NCI-H510A (cell line): ENCODE measurements at places on chromosomes 5 and 9.

GRCh38 chr9:114836769-114837168 is 30.9 kb upstream of the TNFSF15 start:
- DNase-seq: no peak

DNA sequence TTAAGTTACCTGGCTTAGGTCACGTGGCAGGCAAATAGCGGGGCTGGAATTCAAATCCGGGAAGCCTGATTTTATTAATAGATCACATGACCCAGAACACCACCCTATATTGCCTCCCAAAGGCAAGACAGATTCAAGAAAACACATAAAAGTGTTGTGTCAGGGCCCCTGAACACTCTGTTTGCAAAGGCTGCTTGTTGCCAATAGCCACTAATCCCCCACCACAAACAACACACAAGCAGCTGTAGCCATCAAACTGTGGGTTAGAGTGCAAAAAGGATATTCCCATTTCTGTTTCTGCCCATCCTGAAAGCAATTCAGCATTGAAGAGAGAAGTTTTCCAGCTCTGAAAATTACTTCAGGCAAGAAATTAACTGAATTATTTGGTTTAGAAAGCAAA is 358.9 kb upstream of the RFX3 start:
- no peak for DNase-seq

GRCh38 chr9:131237291-131237690 is 39.0 kb downstream of the FAM78A start:
- no peak for DNase-seq

DNA sequence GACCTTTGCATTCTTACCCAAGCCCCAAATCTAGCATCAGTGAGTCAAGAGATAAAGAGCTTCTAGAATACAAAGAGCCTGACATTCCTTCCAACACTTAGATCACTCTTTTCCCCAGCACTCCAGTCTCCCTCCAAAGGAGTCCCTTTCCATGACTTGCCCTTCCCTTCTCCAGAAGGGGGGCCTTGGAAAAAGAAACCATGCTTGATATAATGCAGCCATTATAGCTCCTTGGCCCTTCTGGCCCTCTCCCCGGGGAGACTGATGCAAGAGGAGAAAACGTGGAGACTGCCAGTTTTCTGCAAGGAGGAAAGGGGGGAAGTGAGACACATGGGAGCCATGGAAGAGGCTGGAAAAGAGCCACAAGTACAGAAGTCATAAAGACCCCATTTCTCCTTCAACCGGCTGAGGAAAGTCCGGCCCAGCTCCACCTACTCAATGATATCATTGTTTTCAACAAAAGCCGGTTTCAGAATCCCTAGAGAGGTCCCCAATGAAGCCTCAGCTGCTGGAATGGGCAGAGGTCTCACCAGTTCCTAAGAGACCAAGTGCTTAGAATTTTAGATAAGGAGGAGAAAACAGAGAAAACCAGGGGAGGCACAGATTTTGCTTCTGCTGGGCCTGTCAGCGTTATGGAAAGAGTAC is 29.0 kb downstream of the ADAM19 start:
- DNase-seq: no peak

DNA sequence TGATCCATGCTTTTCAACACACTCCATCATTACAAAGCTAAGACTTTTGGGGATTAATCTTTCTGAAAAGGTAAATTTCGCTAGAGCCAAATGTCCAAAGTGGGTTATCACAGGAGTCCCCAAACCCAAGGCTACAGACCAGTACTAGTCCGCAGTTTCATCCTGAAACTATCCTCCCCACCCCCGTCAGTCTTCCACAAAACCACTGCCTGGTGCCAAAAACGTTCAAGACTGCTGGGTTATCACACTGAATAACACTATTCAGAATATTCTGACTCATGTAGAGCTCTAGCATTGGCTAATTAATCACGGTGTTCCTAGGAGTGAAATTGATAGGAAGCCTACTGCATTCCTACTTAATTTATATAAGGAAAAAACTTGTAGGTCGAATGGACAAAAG is 24.7 kb downstream of the ERP44 start:
- DNase-seq: no peak
